ENCODE measurements at places on chromosomes 5 and 9.

DNA sequence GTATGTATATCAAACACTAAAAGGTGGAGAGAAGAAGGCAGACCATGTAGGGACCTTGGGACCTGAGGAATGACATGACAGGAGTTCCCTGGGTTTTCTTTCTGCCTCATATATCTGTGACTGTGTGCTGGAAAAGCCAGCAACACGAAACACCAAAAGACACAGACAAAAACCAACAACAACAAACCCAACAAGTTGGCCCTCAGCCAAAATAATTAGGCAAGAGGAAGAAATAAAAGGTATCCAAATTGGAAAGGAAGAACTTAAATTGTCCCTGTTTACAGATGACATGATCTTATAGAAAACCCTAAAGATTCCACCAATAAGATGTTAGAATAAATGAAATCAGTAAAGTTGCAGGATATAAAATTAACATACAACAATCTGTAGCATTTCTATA, 21.7 kb downstream of the ABO start:
- DNase-seq: no peak

GRCh38 chr5:107155707-107156106, 515.0 kb downstream of the EFNA5 start:
- DNase-seq: no peak

- DNase-seq: no peak
Measured at GRCh38 chr5:163614787-163615186, 109.4 kb downstream of the MAT2B start.

DNA sequence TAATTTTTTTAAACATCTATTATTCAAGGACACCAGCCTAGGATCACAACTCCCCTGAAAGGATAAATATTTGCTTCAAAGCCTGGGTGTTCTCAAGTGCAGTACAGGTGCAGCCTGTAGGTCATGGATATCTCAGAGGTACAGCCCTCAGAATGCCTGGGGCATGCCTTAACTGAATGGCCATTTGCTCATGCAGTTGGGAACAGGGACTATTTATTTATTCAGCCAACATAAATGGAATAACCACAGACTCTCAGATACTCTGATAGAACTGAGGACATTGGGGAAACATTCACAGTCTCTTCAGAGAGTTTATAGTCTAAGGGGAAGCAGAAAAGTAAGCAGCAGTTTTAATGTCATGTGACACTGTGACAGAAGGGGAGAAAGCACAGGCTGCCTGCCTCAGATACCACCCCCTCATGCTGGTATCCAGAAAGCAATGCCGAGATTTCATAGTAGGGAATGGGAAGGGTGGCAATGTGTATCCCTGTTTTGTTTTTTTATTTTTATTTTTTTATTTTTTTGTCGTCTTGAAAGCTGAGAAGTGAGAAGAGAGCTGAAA, 112.6 kb downstream of the MACIR start:
- no peak for DNase-seq

GRCh38 chr5:62649476-62650113, 71.0 kb downstream of the LRRC70 start:
- no peak for DNase-seq

DNA sequence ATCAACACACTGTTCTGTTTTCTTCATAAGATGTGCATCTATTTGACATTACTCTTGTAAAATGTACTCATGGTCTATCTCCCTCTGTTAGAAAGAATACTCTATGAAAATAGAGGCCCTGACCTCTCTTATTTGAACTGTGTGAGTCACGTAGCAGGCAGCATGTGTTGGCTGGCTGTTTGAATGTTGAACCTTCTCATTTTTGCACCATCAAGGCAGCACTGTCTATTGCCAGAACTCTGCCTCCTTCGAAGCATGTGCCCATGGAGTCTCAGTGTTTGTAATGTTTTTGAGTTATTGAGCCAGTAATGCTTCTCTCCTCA, 144.4 kb downstream of the ALDH1A1 start:
- DNase-seq: no peak

DNA sequence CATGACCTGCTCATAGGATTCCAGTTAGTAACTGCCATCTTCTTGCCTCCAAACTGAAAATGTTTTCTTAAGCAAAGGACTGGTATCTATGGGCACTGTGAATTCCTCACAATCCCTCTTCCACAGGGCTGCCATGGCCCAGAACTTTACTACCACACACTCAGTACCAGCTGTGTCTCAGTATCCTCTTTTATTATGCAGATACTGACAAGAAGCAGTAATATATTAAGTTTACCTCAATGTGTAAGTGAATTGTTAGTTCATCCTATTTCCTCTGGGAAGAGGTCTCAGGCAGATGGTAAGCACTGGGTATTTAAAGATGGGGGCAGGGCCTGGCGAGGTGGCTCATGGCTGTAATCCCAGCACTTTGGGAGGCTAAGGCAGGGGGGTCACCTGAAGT, 320.8 kb upstream of the RFX3 start:
- DNase-seq: no peak

DNA sequence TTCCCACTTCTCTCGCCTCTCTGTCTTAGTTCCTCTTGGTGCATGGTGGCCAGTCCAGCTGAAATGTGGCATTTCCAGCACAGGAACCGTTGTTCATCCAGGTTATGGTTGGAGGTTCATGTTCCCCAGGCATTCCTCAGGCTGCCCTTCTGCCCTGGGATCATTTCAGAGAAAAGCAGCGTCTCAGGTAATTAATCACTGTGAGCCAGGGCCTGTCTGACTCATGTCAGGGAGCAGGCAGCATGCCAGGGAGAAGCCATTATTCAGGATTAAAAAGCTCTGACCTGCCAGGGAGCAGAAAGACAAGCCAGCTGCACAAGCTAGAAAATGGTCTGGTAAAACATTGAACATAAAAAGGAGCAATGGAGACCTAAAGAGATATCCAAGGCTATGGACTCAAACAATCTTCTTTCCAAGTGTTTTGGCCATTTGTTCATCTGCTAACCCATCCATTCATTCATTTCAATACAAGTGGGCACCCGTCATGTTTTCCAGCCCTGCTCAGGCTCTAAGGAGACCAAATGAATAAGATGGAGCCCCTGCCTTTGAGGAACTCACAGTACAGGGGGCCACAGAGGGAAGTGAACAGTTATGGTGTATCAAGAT, 241.4 kb downstream of the DRD1 start:
- DNase-seq: no peak

GRCh38 chr5:96822686-96823459, 15.1 kb upstream of the ERAP1 start:
- no peak for DNase-seq

DNA sequence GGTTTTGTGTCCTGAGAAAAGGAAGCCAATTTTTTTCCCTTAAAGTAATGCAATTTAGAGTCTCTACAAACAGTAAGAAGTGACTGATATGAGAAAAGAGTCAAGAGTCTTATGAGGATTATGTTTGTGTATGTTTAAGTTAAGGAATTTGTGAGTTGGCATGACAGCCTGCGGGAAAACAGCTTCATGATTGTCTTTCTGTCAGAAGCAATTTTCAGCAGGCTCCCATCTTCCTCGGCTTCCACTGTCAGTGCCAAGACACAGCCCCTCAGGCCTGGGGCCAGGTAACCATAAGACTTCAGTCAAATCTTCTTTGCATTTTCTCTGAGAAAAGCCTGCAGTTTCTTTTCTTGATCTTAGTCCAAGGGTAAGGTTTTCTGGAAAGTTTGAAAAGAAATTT, 17.0 kb upstream of the SELENOP start:
- DNase-seq: no peak

- DNase-seq: no peak
Measured at GRCh38 chr5:120252839-120253238, 211.3 kb upstream of the PRR16 start.

DNA sequence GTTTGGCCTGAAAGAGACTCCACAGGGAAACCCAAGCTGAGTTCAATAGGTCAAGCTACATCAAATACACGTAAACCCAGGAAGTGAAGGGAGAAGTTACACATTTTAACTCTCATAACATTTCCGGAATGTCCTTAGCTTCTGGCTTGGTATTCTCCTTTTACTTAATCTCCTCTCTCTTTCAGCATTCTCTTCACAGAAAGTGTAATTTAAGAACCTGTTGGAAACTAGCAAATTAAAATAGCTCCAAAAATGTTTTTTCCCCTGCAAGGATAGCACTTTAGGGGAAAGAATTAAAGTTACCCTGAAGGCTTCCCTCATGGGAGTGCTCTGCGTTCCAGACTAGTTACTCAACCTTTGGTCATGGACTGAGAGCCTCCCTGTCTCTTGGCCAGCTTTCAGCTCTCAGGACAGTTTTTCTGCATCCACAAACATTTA, 292.7 kb upstream of the TARS1 start:
- DNase-seq: no peak

- no peak for DNase-seq
Measured at GRCh38 chr9:113556877-113557593, 93.5 kb downstream of the RGS3 start.

DNA sequence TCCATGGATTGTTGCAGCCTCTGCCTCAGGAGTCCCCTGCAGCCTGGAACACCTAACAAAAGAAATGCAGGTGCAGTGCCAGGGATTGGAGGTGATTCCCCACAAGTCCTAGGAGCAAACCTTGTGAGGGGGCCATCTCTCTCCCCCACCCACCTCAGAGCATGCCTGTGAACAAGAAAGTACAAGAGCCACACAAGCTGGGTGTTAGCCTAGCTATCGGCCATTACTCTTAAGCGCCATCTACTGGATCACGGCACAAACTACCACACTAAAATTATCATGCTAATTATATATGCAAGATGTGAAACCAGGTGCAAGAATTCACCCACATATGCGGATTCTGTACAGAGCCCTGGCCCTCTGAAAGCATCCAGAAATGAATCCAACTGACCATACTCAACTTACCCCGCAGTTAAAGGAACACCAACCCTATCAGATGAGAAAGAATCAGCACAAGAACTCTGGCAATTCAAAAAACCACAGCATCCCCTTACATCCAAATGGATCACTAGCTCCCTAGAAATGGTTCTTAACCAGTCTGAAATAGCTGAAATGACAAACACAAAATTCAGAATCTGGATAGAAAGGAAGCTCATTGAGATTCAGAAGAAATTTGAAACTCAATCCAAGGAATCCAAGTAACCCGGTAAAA, 16.5 kb upstream of the PRSS3 start:
- peak; percentile 26 for DNase-seq

DNA sequence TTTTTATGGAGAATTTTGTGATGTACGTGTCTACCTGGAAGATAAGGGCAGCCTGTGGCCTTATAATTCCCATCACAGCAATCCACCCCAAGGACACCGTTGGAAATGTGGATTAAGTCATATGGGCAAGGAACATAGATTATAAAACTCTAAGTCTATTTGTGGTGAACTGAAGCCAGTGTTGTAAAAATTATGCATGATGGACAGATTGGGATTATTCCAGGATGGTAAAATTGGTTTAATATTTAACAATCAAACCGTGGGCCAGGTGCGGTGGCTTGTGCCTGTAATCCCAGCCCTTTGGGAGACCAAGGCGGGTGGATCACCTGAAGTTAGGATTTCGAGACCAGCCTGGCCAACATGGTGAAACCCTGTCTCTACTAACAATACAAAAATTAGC, 12.9 kb upstream of the SLC6A19 start:
- no peak for DNase-seq

GRCh38 chr5:32342656-32343055, 29.9 kb upstream of the MTMR12 start:
- DNase-seq: no peak

All from NCI-H1048 (cell line).